Omental fat pad (tissue), 4 donors: ENCODE measurements at places on chromosomes 13 and 19. TPM values are rescaled to one million over a fixed set of nuclear protein-coding genes. Genes with fewer than 3 reads are reported as not detected.
A peak's percentile ranks its signal among the peaks of the same experiment; 100 is the strongest.

- DNase-seq = no peak
Observed at GRCh38 chr19:19505669-19506326, 9.6 kb downstream of the TSSK6 start.

DNA sequence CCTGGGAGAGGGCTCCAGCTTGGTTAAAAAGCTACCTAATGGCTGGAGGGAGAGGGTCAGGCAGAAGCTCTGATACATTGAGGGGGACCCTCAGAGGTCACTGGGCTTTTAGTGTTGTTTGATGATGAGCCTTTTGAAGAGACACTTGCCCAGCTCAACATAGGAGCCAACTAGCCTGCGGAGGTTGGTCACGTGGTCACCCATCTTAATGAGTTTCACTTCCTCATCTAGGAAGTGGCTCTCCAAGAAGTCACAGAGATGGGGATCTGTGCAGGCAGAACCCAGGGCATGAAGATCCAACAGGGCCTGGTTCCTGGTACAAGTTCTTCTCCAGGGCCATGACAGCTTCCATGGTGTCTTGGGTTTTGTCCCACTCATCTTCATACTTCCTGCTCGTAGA is 33.4 kb downstream of the IPO5 start:
- no peak for DNase-seq

- DNase-seq = peak; percentile 84
Observed at GRCh38 chr19:11242864-11243797, 3.7 kb downstream of the ANGPTL8 start.

- no peak for DNase-seq
Observed at GRCh38 chr19:58394821-58395219, 636 bp upstream of the RNF225 start.

GRCh38 chr19:38699027-38699346 is 45.3 kb downstream of the CAPN12 start:
- DNase-seq = no peak

DNA sequence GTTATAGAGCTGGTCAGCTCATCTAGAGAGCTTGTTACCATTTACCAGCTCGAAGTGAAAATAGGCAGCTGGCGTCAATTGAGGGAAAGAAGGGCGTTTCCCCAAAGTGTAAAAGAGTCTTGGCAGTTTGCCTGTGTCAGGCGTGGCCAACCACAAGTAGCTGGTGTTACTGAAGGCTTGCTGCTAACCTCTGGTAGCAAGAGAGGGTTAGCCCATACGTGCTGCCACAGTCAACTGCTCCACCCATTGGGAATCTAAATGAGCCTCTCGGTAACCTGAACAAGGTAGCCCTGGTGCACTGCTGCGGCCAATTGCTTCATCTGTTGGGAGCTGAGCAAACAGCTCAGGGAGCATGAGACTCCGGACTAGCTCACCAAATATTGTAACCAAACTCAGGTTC is 314.9 kb upstream of the SLITRK5 start:
- no peak for DNase-seq

DNA sequence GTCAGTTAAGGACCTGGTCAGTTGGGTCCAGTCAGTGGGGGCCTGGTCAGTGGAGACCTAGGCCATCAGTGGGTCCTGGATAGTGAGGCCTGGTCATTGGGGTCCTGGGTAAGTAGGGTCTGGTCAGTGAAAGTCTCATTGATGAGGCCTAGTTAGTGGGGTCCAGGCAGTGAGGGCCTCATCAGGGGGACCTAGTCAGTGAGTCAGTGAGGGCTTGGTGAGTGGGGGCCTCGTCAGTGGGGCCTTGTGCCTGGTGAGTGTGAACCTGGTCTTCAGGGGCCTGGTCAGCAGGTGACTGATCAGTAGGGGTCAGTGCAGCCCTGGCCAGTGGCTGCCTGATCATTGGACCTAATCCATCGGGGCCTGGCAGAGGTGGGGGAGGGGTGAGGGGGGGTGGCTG is 42.6 kb upstream of the TPM4 start:
- no peak for DNase-seq

GRCh38 chr13:39159846-39160370 is 121.7 kb downstream of the NHLRC3 start:
- DNase-seq = no peak

DNA sequence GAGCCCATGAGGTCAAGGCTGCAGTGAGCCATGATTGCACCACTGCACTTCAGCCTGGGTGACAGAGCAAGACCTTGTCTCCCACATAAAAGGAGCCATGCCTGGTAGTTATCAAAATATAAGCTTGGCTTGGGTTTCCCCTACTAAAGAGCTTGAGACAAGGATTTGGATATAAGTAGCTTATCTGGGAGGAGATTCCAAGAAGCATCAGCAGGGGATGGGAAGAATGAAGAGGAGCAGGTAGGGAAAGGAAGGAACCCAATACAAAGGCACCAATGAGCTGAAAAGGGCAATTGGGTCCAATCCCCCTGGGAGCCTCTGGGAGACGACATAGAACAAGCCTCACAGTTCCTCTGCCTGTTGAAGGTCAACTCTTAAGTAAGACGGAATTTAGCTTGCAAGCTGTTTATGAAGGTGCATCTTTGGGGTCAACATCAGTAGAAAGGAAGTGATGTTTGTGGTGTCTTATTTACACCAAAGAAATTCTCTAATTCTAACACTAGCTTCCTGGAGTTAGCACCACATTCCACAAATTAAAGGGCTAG is 7.4 kb upstream of the CLEC4G start:
- no peak for DNase-seq

GRCh38 chr19:28023064-28023463 is 1189.9 kb downstream of the UQCRFS1 start:
- DNase-seq = no peak

GRCh38 chr19:47021536-47022139 is 2.0 kb downstream of the NPAS1 start:
- DNase-seq = no peak

DNA sequence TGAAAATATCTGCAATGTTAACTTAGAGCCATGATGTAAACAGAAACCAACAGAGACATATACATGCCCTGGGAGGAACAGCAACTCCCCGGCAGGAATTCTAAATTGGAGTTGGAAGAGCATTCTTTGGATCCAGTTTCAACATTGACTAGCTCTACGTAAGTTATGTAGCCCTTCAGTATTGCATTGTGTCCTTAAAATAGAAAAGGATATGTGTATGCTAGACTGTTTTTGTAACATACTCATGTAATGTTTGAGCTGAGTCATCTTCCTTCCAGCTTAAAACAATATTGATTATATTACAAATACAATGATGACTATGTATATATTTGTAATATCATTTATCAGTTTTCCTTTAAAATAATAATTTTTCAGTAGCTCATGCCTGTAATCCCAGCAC is 1422.2 kb upstream of the PCDH20 start:
- no peak for DNase-seq

- no peak for DNase-seq
Observed at GRCh38 chr13:79290595-79291244, 115.3 kb downstream of the RBM26 start.

DNA sequence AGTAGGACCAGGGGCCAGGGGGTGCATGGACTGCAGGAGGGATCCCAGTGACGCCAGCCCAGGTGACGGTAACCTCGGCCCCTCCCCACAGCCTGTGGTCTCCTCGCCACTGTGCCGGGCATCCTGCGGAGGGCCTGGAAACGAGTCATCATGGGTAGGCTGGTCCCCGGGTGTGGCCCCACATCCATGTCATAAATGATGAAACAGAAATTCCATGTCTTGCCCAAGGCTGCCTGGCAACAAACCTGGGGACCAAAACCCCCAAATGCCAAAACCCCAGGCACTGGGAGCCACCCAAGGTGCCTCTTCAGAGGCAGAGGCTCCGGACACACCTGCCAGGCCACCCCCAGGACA is 20.9 kb downstream of the MAP2K2 start:
- no peak for DNase-seq

DNA sequence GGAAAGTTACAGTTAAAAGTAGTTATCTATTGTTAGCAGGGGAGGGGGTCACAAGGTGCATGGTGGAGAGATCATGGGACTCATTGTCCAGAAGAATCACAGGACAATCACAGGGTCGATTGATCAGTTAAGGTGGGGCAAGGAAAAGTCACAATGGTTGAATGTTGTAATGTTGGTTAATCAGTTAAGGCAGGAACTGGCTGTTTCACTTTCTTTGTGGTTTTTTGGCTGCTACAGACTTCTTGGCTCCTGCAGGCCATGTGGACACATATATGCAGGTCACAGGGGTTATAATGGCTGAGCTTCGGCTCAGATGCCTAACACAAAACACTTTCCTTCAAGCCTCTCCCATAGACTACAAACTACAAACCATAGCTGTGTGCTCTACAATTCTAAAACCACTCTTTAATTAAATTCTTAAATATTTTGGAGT is 6.9 kb upstream of the ZNF431 start:
- no peak for DNase-seq

DNA sequence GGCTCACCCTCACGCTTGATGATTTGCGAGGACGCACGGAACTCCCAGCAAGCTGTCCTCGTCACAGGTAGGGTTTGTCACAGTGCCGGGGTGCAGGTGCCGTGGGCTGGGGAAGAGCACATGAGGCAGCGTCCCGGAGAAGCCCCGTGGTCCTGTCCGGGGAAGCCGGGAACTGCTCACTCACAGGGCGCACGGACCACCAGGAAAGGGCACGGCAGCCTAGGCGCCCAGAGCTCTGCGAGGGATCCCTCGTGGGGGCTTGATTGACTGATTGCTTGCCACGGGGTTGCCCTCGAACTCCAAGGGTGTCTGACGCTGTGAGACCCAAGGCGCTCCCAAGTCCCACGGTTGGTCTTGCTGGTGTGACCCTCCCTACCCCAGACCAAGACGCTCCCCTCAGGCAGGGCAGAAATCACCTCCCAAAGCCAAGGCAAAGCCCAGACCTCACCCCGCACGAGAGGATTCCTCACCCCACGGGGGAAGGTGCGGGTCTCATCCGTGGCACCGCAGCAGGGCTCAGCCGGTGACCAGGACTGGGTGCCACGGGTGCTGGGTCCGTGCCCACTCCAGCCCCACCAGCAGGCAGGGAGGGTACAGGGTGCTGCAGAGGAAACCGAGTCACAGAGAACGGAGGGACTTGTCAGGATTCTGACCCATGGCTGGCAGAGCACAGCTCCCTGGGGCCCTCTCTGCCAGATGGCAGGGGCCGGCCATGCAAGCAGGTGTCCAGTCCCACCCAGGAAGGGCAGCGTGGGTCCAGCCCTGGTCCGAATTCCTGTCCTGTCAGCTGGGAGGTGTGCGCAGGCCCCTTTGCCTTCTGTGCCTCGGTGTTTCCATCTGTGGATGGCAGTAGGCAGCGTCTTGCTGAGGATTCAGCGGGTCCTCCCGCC is 7.7 kb downstream of the C2CD4C start:
- no peak for DNase-seq

- no peak for DNase-seq
Observed at GRCh38 chr13:48626077-48626449, 27.7 kb upstream of the CYSLTR2 start.

DNA sequence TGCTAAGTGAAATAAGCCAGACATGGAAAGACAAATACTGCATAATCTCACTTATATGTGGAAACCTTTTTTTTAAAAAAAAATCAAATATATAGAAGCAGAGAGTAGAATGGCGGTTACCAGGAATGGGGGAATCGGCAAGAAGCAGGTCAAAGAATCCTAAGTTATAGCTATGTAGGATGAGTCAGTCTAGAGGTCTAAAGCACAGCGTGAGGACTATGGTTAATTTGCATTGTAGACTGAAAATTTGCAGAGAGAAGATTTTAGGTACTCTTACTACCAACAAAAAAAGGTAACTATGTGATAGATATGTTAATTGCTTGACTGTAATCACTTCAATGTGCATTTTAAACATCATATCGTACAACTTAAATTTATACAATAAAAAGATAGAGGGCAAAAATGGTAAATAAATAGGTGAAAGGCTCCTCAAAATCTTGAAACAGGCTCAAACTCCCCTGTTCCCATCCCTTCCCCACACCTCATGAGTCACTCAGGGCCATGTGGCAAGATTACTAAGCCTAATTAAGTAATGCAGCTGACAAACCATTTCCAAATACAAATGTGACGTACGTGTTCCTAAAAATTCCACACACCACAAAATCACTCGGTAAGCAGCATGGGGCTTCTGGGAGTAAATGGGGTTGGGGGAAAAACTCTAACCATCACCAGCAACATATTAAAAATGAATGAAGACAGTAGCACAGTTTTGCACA is 159.0 kb downstream of the USP12 start:
- DNase-seq = no peak

DNA sequence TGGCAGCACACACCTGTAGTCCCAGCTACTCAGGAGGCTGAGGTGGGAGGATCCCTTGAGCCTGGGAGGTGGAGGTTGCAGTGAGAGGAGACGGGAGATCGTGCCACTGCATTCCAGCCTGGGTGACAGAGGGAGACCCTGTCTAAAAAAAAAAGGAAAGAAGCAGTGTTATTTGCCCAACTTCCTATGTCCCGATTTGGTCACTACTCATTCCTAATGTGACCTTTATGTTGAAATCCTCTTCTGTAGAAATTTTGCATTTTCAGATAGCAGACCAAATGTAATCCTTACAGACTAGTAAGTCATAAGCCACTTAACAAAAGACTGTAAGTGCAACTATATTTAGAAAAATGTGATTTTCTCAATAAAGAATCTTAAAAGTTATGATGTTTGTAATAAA is 18.2 kb upstream of the STK24 start:
- DNase-seq = no peak

GRCh38 chr13:87696458-87696857 is 25.3 kb downstream of the SLITRK5 start:
- no peak for DNase-seq

DNA sequence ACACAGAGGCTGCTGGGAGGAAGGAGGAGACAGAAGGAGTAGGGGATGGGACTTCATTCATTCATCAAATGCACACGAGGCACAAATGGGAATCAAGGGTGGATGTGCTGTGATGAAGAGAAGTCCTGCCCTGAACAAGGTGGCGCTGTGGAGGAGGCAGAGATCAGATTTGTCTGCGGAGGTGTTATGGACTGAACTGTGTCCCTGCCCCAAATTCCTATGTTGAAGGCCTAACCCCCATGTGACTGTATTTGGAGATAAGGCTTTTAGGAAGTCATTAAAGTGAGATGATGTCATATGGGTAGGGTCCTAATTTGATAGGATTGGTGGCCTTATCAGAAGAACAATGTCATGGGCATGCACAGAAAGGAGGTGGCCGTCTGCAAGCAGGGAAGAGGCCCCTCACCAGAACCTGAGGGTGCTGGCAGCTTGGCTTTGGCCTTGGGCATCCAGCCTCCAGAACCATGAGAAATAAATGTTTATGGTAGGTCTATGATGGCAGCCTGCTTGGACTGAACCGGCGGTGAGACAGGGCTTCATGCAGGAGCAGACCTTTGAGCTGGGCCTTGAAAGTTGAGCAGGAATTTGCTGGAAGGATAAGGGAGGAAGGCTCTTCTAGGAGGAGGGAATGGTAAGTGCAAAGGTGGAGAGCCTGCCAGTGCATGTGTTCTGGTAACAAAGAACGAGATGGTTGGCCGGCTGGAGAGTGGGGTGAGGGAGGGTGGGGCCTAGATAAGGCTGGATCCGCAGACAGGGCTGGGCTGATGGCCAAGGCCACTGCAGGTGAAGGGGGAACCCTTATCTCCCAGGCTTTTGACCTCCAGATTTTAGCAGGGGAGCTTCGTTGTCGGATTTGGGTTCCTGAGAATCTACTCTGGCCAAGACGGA is 2.7 kb upstream of the CEBPA start:
- no peak for DNase-seq

- DNase-seq = no peak
Observed at GRCh38 chr13:114199954-114200353, 20.9 kb downstream of the CFAP97D2 start.

GRCh38 chr13:107580741-107581412 is 634.5 kb downstream of the LIG4 start:
- no peak for DNase-seq

The PALM3 gene
- total RNA-seq = not detected

The SGCG gene
- total RNA-seq = 2.6 TPM

The PDX1 gene
- not detected for total RNA-seq

The KCTD12 gene
- total RNA-seq = 64.0 TPM

The TMEM147 gene
- total RNA-seq = 76.6 TPM

The CPT1C gene
- 1.8 TPM for total RNA-seq

The EHD2 gene
- 120 TPM for total RNA-seq
